ENCODE measurements at places on chromosomes 6 and 20.

GRCh38 chr6:43806043-43806757 is 36.2 kb downstream of the VEGFA start:
- no peak for DNase-seq

DNA sequence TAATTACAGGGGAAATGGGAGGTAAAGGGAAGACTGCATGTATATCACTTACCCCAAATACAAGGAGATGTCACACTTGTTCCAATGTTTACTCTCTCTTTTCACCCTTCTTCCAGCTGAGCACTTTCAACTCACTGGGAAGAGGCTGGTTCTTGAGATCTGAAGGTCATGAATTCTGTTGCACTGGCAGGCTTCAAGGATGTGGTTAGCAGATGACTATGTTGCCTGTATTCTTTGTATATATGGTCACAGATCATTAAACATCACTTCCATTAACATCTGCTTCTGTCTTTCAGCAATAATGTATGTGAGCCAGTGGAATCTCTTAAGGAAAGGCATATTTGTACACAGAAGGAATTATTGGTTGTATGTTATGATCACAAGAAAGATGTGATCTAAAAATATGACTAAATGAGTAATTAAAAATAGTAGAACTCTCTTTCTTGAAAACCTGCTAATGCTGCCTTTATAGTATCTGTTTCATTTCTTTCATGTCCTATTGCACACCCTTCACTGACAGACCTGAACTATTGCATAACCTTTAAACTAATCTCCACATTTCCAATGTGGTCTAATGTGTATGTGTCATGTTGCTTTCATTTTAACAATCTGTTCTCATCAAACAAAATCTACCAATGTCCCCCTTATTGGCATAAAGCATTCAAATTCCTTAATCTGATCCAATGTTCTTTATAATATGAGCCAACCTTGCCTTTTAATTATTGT is 131.4 kb upstream of the EPHA7 start:
- DNase-seq, result no peak

- DNase-seq, result peak; percentile 30
Observed at GRCh38 chr20:58407201-58407873, 18.3 kb downstream of the VAPB start.

DNA sequence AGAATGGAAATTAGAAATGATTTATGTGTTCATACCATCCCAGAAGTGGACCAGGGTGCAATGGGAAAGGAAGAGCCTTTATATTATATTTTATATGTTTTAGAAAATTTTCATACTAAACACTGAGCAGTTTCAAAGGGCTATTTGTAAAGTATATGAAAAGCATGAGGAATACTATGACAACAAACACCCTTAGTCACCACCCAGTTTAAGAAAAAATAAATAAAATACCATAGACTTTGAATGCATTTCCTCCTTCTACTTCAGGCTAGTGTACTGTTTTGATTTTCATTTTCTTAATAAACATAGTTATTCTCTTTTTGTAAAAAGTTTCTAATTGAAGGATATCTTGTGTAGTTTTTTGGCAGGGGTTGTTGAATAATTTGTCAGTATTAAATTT is 191.1 kb downstream of the PLCB4 start:
- no peak for DNase-seq

GRCh38 chr6:138691595-138692057 is 81.9 kb upstream of the CCDC28A start:
- peak; percentile 91 for DNase-seq

- no peak for DNase-seq
Observed at GRCh38 chr20:64115171-64115911, 8.0 kb upstream of the NPBWR2 start.

GRCh38 chr20:37901240-37901639 is 1.7 kb upstream of the VSTM2L start:
- no peak for DNase-seq

DNA sequence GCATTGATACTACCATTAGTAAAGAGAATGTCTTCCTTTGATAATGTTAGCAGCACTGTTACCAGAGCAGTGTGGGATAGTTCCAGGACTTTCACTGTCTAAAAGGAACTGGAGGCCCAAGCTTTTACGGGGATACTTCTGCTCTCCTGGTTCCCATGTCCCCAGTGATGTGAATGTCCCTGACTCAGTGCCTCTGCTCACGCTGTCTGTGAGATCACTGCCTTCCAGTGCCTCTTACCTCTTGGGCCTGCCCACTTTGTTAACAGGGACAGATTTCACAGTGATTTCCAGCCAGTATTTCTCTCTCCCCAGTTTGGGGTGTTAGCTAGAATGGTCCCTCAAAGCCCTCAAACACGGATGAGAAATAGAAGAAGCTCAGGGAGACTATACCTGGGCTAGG is 14.4 kb downstream of the PTPRA start:
- no peak for DNase-seq

GRCh38 chr6:142409794-142410193 is 108.0 kb downstream of the ADGRG6 start:
- DNase-seq, result no peak

DNA sequence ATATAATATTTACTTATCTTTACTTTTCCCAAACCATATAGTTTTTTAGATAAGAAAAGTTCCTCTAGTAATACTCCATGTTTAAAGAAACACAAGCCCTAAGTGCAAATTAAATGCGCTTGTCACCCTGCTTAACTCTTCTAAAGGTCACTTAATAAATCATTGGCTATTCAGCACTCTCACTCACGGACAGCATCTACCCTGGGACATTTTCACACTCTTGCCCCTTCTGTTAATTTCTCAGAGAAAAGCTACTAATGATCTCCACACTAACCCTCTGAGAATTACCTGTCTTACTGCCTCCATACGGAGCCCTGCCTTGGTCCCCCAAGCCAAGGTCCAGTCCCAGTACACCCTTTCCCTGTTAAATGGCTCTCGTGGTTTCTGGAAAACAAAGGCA is 102.2 kb downstream of the NRN1 start:
- DNase-seq, result no peak

- DNase-seq, result no peak
Observed at GRCh38 chr6:131443514-131443913, 129.5 kb upstream of the ARG1 start.

- DNase-seq, result no peak
Observed at GRCh38 chr6:36850021-36850420, 10.8 kb upstream of the CPNE5 start.

DNA sequence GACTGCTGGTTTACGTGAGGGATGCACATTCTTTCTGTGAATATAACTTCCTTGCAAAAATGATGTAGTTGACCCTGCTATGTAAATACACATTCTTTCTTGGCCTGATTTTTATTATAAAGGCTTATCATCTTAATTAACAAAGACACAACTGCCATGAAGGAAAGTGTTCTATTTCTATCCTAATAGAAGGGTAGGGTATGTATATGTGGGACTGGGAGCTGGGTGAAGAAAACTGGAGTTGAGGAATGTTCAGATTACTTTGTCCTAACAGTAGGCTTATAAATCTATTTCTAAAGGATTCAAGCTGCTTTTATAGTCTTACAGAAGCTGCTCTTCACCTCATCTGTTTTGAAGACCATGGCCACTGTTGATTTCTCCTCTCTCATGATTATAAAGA is 76.5 kb upstream of the RGS17 start:
- no peak for DNase-seq

DNA sequence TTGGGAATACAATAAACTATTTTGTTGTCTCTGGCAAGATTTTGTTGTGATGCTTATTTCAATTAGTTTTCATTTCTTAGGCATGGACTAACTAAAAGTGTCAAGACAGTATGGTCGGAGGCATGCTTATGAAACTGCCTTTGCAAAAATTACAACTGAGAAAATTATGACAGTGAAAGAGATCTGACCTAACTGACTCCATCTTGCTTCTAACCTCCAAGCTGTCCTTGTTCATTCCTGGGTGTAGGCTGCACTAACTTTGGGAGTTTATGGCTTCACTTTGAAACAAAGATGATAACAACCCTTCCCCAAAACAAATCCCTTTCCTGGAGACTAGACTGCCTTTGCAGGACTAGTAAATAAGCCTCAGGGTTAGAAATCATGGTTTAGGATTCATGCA is 4.1 kb upstream of the SHLD1 start:
- no peak for DNase-seq

GRCh38 chr20:3711484-3711941 is 887 bp downstream of the SIGLEC1 start:
- no peak for DNase-seq

DNA sequence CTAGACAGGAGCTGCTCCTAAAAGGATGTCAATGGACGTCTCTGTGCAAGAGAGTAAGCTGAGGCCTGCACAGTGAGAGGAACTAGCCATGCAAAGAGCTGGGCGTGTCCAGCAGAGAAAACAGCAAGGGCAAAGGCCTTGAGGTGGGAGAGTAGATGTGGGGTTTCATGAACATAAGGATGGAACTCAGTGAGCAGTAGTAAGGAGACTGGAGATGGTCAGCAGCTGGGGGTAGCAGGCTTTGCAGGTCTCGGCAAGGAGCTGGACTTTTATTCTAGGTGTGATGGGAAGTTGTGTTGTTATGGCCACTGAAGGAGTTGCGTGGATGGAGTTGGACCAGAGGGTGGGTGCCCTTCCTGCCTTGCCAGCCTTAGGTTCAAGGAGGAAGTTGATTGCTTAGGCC is 90.7 kb upstream of the SIRPA start:
- no peak for DNase-seq

- DNase-seq, result no peak
Observed at GRCh38 chr6:43468240-43468639, 9.1 kb upstream of the TJAP1 start.

GRCh38 chr20:51966296-51966971 is 164.1 kb upstream of the SALL4 start:
- DNase-seq, result peak; percentile 45

DNA sequence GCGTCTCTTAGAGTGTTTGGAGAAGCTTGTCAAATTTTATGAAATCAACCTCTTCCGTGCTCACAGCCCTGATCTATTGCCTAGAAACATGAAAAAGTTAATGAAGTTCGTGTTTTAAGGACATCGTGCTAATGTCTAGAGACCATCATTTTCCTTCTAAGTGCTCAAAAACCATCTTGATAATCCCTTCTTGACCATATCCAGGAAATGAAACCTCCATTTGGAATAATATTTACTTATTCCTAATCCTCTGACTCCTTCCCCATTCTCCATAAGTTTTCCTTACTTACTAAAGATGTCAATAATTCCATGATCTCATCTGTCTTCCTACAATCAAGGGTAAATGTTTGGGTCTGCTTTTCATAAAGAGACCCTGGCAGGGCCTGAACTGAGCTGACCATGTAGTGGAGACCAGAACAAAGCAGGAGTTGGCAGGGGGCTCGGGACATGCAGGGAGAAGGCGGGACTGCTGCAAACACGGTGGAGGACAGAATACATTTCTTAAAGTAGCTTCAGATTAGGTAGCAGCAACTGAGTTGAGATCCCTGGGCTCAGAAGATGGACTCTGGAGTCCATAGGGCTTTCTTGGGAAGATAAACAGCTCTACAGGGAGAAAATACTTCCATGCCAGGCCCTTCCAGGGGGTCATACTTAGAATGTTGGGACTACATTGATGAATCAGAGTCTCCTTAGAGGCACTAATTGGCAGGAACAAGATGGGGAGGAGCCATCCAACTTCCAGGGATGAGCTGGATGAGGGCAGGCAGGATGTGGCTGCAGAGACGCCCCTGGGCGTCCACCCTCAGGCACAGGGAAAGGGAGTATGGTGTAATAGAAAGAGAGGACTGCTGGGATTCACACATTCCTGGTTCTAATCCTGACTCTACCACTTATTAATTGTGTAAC is 100.7 kb downstream of the RIN2 start:
- DNase-seq, result peak; percentile 45

- peak; percentile 29 for DNase-seq
Observed at GRCh38 chr6:117829594-117830319, 77.3 kb upstream of the SLC35F1 start.

GRCh38 chr6:6593867-6594468 is 5.4 kb downstream of the LY86 start:
- DNase-seq, result no peak

DNA sequence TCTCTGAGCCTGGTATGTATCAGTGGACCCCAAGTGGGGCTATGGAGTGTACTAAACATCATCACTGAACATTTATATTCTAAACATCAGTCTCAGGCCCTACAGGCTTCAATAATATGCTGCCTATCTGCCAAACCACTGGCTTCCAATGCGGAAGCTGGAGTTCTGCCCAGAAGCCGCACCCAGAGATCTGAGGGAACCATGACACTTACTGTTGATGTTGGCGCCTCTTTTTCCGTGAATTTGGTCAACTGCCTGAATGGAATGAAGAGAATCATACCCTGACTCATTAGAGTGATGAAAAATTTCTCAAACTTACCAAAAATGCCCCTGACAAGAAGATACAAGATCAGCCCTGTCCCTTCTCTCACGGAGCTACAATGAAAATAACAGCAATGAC is 66.2 kb downstream of the SLC22A23 start:
- DNase-seq, result peak; percentile 97

- no peak for DNase-seq
Observed at GRCh38 chr20:25690427-25690826, 6.2 kb downstream of the ZNF337 start.

GRCh38 chr6:6646859-6647258 is 58.3 kb downstream of the LY86 start:
- DNase-seq, result no peak

DNA sequence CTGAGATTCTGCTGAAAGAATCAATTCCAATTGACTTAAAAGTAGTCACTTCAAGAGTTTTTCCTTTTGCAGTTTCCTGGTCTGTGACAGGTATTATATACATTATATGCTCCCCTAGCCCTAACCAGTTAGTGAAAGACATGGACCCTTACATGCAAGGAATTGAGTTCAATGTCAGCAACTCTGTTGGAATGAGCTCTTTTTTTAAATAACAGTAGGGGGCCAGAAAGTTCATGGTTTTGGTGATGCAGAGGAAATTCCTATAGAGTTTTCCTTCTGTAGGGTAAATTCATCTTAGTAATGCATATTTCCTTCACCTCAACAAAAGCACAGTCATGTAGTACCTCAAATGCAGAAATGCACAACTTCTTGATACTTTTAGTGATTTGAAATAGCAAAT is 172.2 kb downstream of the KIF6 start:
- peak; percentile 7 for DNase-seq

DNA sequence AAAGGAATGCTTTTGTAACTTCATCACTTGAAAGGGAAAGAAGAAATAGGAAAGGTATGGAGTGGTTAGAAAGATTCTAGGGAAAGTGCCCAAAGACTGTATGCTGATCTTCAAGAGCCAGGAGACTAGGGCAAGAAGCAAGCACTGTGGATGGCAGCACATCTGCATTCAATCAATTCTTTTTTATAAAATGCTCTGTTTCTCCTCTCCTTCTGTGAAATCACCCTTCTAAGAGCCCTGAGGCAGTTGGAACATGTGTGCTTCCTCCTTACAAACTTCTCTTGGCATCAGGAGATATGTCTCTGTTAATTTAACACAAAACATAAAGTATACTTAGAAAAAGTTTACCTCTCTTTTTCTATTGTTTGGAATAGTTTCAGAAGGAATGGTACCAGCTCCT is 1162.2 kb upstream of the GJE1 start:
- DNase-seq, result no peak

GRCh38 chr20:31496761-31497295 is 17.4 kb upstream of the HM13 start:
- no peak for DNase-seq

- DNase-seq, result no peak
Observed at GRCh38 chr6:108768166-108768555, 80.1 kb upstream of the ARMC2 start.
